Left hindlimb (tissue), 1 donor: ENCODE measurements at places on chromosomes 12 and 14.

GRCh38 chr12:131799828-131800593 lies 28.2 kb upstream of the MMP17 start:
- DNase-seq: no peak

GRCh38 chr14:100010679-100011078 lies 54.5 kb upstream of the EVL start:
- DNase-seq: no peak

DNA sequence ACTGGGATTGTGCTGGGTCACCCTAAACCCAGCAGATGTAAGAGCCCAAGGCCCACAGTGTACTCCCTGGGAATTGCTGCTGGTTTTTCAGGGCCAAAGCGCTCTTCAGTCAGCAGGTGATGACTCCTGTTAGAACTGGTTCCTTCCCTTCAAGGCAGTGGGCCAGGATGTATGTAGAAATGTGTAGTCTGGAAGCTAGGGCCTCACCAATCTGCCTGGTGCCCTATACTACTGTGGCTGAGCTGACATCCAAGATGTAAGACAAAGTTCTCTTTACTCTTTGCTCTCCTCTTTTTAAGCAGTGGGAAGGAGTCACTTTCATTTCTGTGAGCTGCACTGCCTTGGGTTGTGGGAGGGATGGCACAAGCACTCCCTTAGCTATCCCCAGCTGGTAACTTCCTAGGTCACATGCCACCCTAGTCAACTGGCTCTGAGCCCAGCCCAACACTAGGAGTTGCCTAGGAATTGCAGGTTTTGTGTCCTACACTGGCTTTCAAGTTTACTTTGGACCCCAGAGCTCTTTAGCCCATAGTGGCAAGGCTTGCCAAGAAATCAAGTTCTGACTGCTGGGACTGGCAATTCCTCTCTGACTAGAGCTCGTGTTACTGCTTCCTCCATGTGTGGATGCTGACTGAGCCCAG lies 249.2 kb downstream of the C12orf50 start:
- no peak for DNase-seq

DNA sequence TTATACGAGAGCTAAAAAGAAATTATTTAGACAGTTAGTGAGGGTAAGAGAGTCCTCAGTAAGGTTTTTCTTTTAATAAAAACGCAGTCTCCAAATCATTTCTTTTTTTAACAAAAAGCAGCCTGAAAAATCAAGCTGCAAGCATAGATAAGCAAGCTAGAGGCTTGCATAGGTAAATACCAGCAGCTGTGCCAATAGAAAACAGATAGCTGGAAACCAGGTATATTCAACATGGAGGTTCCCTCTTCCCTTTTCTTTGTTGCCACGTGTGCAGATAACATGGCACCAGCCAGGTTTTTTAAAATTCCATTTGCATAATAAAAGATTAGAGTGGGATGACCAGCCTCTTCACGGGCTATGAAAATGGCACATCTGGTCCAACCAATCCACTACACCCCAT lies 6.1 kb upstream of the PRKAB1 start:
- no peak for DNase-seq

DNA sequence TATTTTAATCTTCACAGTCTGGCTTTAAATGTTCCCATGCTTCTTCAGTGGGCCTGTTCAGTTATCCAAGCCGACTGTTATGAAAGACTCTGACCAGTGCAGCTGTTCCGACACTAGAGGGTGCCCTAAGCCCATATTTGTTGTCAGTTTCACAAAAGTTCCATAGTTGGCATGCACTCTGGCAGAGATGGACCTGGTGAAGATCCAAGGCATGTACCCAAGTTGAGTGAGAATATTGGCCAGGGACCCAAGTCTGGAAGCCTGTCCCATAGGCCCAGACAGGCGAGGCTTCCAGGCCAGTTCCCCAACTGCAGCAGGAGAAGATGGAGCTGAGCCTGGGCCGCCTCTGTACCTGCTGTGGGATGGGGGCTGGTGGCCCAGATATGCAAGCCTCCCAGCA lies 27.4 kb upstream of the GUCY2C start:
- DNase-seq: no peak

GRCh38 chr12:115103884-115104883 lies 420.2 kb upstream of the TBX3 start:
- no peak for DNase-seq

- no peak for DNase-seq
Measured at GRCh38 chr14:57297852-57298251, 29.1 kb downstream of the AP5M1 start.

DNA sequence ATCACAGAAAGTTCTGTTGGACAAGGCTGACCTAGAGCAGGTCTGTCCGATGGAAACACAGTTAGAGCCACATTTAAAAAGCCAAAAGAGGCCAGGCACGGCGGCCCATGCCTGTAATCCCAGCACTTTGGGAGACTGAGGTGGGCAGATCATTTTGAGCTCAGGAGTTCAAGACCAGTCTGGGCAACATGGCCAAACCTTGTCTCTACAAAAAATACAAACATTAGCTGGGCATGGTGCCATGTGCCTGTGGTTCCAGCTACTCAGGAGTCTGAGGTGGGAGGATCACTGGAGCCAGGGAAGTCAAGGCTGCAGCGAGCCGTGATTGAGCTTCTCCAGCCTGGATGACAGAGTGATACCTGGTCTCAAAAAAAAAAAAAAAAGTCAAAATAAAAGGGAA lies 14.9 kb downstream of the UBE3B start:
- DNase-seq: no peak

- DNase-seq: no peak
Measured at GRCh38 chr14:74531006-74531405, 37.4 kb downstream of the ISCA2 start.

GRCh38 chr12:94783343-94783742 lies 133.0 kb upstream of the TMCC3 start:
- DNase-seq: no peak

- DNase-seq: no peak
Measured at GRCh38 chr12:18454330-18454729, 193.0 kb downstream of the PIK3C2G start.

- DNase-seq: no peak
Measured at GRCh38 chr12:15469356-15469755, 147.0 kb downstream of the PTPRO start.

- no peak for DNase-seq
Measured at GRCh38 chr12:92158796-92159439, 13.3 kb upstream of the BTG1 start.
